ENCODE measurements at places on chromosomes 16 and 17. TPM values are rescaled to one million over a fixed set of nuclear protein-coding genes. Genes with fewer than 3 reads are reported as not detected.
A peak's percentile ranks its signal among the peaks of the same experiment; 100 is the strongest.

DNA sequence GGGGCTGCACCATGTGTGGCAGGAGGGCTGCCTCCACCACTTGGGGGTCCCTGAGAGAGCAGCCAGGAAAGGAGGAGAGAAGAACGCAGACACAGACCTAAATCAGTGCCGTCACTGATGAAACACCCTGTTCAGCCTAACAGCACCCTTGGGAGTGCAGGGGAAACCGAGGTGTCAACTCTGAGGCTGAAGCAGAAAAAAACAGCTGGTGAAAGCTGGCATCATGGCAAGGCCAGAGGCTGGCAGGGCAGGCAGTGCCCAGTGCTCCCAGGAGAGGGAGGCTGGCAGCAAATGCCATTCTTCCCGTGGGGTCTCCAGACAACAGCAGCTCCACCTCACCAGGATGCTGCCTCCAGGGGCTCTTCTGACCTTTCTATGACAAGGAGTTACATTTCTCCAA is 23.1 kb downstream of the SPHK1 start:
- no peaks in the 10 kb centered on the region for H3K4me1 ChIP-seq
- no peak for DNase-seq
- H3K36me3 ChIP-seq, result peaks cover 16% of the 10 kb centered on the region
- no peaks in the 10 kb centered on the region for H3K27me3 ChIP-seq

DNA sequence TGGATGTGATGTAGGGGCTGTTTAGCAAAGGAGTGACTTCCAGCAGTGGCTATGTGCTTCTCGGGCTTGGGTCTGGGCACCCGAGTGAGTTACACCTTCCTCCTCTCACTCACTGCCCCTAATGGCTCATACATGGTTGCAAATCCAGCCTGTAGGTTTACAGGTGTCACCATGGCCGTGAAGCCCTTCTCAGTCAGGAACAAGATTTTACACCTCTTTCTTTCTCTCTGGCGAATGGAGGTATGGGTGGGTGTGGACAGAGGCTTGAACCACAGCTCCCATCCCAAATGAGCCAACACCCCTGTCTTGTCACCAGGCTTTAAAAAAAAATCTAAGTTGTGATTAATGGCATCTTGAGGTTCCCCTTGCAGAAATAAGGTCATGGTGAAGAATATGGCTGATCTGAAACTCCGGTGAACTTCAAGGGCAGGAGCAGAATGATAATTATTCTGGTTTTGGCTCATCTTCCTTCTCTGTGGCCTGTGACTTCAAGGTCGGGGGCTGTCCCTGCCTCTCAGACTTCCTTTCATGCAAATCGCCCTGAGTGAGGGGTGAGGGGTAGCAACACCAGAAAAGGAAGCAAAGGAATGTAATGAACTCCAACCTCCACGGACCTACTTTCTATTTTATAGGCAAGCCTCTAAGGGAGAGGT is 331.2 kb downstream of the MAF start:
- no peaks in the 10 kb centered on the region for H3K36me3 ChIP-seq
- H3K4me3 ChIP-seq, result no peak overlapping the region
- no peak for DNase-seq
- no peak overlapping the region for H3K27ac ChIP-seq
- peaks cover 23% of the 10 kb centered on the region for H3K27me3 ChIP-seq

DNA sequence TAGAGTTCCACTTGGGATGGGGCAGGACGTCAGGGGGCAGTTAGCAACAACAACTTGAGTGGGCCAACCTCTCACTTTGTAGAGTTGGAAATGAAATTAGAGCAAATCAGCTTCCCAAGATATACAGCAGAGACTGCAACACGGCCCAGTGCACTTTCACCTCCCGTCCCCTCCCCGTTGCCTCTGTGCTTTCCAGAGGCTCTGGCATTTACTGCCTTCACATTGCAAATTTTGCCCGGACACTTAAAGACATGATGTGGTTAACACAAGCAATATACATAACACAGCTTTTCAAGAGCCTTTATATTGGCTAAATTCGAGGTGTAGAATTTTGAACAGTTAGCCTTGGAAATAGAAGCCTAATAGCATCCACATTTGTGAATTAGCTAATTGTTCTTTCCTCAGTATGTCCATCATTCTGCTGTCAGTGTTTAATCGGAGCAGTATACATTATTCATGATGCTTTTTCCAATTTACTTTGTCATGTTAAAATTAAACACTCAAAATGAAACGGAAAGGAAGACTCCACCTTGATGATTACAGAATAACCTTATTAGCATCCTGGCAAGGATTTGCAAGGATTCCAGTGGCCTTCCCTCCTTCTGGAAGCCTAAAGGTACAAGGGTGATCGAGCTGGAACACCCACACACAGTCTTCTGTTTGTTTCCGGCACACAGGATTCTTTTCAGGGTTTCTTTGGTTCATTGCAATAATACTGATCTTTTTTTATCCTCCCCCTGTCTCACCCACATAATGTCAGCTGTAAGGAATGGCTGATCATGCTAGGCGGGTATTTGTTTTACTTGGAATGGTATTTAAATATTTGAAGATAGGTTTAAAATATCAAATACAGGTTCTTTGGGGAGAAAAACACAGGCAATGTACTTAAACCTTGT is 190.9 kb upstream of the CACNG5 start:
- DNase-seq, result no peak
- H3K27ac ChIP-seq, result no peak overlapping the region
- H3K4me1 ChIP-seq, result no peaks in the 10 kb centered on the region
- H3K36me3 ChIP-seq, result peaks cover 5% of the 10 kb centered on the region
- no peak overlapping the region for H3K4me3 ChIP-seq
- H3K27me3 ChIP-seq, result no peaks in the 10 kb centered on the region

Gene TOX3
- 27.4 TPM for total RNA-seq

Gene SPATA2L
- total RNA-seq, result 20.7 TPM

DNA sequence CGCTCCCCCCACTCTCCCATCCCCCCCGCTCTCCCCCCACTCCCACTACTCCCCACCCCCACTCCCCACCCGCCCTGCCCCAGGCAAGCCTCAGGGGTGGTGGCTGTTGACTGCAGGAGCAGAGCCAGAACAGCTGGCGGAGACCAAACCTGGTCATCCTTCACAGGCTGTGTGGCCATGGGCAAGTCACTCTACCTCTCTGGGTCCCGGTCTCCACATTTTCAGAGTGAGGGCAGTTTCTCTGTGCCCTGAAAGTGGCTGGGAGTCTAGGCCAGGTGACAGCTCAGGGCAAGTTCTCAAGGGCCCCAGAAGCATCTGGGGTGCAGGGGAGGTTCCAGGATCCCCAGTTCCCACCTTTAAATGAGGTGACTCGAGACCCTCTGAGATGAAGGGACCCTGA is 15.1 kb upstream of the BAHCC1 start:
- no peaks in the 10 kb centered on the region for H3K4me1 ChIP-seq
- peaks cover 10% of the 10 kb centered on the region for H3K36me3 ChIP-seq
- no peak overlapping the region for H3K4me3 ChIP-seq
- DNase-seq, result no peak

DNA sequence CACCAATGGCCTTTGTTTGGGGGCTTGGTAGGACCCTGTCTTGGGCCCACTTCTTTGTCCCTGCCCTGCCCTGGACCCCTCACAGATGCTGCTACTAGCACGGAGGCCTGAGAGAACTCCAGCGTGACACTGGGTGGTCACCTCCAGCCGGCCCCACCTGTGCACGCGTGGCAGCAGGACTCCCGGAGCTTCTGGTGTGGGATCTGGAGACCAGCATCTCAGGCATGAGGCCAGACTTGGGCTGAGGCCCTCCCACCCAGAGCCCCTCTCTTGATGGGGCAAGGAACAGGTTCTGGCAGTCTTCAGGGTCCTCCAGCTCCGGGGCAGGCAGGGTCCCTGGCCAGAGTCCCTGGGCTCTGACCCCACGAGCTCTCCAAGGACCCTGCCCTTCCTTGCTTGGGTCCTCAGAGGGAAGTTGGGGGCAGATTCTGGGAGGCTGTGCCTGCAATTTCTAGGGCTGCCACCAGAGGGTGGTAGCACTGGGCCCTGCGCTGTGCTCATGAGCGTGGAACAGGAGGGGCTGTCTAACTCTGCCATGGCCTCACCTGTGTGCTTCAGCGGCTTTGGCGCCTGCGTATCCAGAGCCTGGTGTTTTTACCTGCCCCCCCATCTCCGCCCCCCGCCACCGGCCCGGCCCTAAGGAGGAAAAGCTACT is 3.1 kb upstream of the BAIAP3 start:
- H3K4me3 ChIP-seq, result no peak overlapping the region
- H3K27ac ChIP-seq, result no peak overlapping the region

Gene MRPS7
- total RNA-seq, result 62.0 TPM

DNA sequence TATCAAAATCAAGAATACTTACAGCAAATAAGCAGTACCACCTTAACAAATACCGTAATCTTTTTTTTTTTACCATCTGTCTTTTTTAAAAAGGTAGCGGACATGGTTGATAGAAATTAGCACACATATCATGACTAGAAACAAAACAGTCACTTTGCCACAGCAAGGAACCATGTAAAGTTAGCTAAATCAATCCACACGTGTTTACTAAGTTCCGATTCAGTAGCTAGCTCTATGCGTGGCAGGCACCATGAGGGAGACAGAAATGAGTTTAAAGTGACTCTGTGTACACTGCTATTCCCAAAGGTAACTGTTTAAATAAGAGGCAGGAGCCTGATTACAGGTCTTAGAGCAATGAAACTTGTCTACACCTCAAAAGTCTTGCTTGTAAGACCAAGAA is 108.6 kb downstream of the XYLT1 start:
- no peak overlapping the region for H3K4me3 ChIP-seq
- DNase-seq, result no peak
- H3K27me3 ChIP-seq, result no peaks in the 10 kb centered on the region
- H3K36me3 ChIP-seq, result peaks cover 8% of the 10 kb centered on the region
- H3K27ac ChIP-seq, result no peak overlapping the region

Gene C16orf92
- not detected for total RNA-seq

Gene DRC3
- 2.0 TPM for total RNA-seq

Gene NOTUM
- total RNA-seq, result not detected

DNA sequence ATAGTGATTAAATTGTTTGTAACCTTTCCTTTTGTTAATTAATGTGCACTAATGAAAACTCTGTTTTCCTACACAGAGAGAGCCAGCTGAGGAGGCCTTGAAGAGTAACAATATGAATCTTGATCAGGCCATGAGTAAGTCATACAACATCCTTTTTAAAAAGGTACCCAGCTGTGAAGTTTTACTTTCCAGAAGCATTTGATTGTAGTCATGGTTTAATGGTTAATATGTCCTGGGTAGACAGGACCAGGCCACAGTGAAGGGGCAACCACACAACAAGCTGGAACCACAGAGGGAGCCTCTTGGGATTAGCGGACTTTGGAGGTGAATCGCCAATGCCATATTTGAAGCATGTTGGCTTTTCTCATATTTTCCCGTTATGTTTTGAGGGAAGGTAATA is 55.6 kb downstream of the TMC6 start:
- H3K27ac ChIP-seq, result no peak overlapping the region
- DNase-seq, result no peak
- peaks cover 4% of the 10 kb centered on the region for H3K36me3 ChIP-seq
- no peaks in the 10 kb centered on the region for H3K27me3 ChIP-seq

DNA sequence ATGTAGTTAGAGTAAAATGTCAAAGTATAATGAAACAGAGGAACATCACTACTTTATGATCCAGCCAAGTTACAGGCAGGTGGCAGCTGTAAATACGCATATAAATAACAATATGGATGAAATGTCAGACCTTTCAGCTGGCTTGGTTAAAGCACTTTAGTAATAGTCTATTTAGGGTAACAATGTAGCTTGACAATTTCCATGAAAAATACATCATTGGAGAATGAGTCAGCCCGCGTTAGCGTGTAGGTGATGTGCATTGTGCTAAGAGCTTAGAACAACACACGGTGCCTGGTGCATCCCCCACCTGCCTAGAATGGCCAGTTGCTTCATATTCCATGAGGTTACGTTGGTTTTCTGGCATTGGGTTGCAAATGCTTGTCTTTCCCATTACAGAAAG is 119.4 kb downstream of the RBFOX1 start:
- no peaks in the 10 kb centered on the region for H3K27me3 ChIP-seq
- no peaks in the 10 kb centered on the region for H3K4me1 ChIP-seq
- no peak overlapping the region for H3K4me3 ChIP-seq
- DNase-seq, result no peak
- H3K27ac ChIP-seq, result no peak overlapping the region

- DNase-seq, result peak; percentile 25
- no peaks in the 10 kb centered on the region for H3K36me3 ChIP-seq
- H3K27ac ChIP-seq, result peak overlapping the region; percentile 66
These were observed 23.1 kb upstream of the MMD start for GRCh38 chr17:55444471-55445441.

DNA sequence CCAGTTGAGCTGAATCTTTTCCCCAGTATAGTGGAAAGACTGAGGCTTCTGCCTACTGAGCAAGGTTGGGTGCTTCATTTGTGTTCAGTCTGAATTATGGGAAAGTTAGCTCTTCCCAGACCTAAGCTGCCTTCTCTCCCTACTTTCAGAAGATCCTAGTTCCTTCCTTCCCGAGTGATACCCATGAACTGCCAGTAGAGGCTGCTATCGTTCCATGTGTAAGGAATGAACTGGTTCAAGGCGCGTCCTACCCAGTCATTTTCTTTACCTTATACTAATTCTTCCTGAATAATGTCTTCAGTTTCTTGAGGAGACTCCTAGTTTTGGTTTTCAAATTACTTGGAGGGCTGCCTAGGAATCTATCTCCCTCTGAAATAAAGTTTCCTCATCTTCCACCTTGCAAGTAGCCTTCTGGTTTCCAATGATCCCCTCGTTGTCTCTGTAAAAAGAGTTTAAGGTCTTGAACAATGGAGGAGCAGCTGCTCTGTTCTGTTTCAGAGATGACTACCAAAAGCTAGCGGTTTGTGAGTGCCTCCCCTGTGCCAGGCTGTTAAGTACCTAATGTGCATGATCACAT is 934 bp upstream of the AOC2 start:
- H3K4me1 ChIP-seq, result peaks cover 8% of the 10 kb centered on the region
- H3K27ac ChIP-seq, result peak overlapping the region; percentile 15
- no peaks in the 10 kb centered on the region for H3K27me3 ChIP-seq

- no peaks in the 10 kb centered on the region for H3K36me3 ChIP-seq
- H3K27ac ChIP-seq, result no peak overlapping the region
- H3K4me1 ChIP-seq, result no peaks in the 10 kb centered on the region
- H3K4me3 ChIP-seq, result no peak overlapping the region
- H3K27me3 ChIP-seq, result peaks cover 59% of the 10 kb centered on the region
- DNase-seq, result no peak
These were observed 15.0 kb downstream of the CA5A start for GRCh38 chr16:87921236-87921773.

Gene RPAIN
- 42.0 TPM for total RNA-seq

Gene RGS11
- 1.7 TPM for total RNA-seq

- peak; percentile 62 for DNase-seq
- H3K4me1 ChIP-seq, result peaks cover 34% of the 10 kb centered on the region
- peak overlapping the region; percentile 95 for H3K27ac ChIP-seq
- peak overlapping the region; percentile 86 for H3K4me3 ChIP-seq
These were observed 1.5 kb upstream of the SREBF1 start for GRCh38 chr17:17837966-17838962.
